ENCODE measurements at places on chromosomes 5 and 9. TPM values are rescaled to one million over a fixed set of nuclear protein-coding genes. Genes with fewer than 3 reads are reported as not detected.

DNA sequence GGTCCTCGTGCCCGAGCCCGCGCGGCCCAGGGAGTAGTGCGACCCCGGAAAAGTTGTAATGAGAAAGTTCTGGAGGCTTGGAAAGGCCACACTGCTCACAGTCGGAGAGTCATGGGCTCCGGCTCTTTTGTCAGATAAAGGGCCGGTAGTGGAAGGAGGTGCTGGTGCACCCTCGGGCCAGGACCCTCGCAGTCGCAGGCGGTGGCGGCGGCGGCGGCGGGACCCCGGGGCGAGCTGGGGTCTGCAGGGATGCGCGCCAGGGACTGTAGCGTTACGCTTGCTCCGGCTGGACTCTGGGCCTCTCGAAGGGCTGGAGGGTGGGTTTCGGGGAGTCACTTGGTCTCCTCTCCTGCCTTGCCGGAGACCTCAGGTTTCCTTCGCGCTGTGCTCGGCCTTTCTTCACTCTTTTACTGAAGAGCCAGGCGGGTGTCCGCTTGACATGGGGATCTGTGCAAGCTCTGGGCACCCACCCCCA is 1.5 kb downstream of the RORB start:
- H3K36me3 ChIP-seq: no peaks in the 10 kb centered on the region
- peak overlapping the region; percentile 84 for H3K4me3 ChIP-seq
- H3K27ac ChIP-seq: no peak overlapping the region
- peaks cover 14% of the 10 kb centered on the region for H3K4me1 ChIP-seq

Gene COMMD10
- total RNA-seq: 12.6 TPM

Gene CER1
- total RNA-seq: not detected

- DNase-seq: no peak
- H3K27ac ChIP-seq: no peak overlapping the region
- H3K4me3 ChIP-seq: no peak overlapping the region
- no peaks in the 10 kb centered on the region for H3K36me3 ChIP-seq
- H3K27me3 ChIP-seq: no peaks in the 10 kb centered on the region
Observed at GRCh38 chr5:81782811-81783210, 31.9 kb upstream of the SSBP2 start.

Gene PCDHGA11
- total RNA-seq: 10.4 TPM
